ENCODE measurements at places on chromosomes 4 and X.

GRCh38 chr4:139736274-139736660 lies 70.6 kb downstream of the MGST2 start:
- peaks cover 12% of the 10 kb centered on the region for H3K27me3 ChIP-seq
- peaks cover 13% of the 10 kb centered on the region for H3K4me1 ChIP-seq
- no peaks in the 10 kb centered on the region for H3K36me3 ChIP-seq
- H3K4me3 ChIP-seq: no peak overlapping the region
- DNase-seq: no peak

GRCh38 chr4:126627255-126627654 lies 1005.5 kb upstream of the INTU start:
- DNase-seq: no peak
- no peak overlapping the region for H3K4me3 ChIP-seq
- no peaks in the 10 kb centered on the region for H3K27me3 ChIP-seq
- H3K27ac ChIP-seq: no peak overlapping the region

DNA sequence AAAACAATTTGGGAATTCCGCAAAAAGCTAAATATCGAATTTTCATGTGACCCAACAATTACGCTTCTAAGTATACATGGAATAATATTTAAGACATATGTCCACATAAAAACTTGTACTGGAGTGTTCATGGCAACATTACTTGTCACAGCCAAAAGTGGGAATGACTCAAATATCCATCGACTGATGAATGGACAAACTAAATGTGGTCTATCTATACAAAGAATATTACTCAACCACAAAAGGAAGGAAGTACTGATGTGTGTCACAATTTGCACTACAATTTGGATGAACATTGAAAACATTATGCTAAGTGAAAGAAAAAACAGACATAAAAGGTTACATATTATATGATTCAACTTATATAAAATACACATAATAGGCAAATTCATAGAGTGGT lies 71.9 kb downstream of the AFF2 start:
- H3K4me1 ChIP-seq: no peaks in the 10 kb centered on the region
- H3K27ac ChIP-seq: no peak overlapping the region
- H3K36me3 ChIP-seq: no peaks in the 10 kb centered on the region
- H3K4me3 ChIP-seq: no peak overlapping the region

DNA sequence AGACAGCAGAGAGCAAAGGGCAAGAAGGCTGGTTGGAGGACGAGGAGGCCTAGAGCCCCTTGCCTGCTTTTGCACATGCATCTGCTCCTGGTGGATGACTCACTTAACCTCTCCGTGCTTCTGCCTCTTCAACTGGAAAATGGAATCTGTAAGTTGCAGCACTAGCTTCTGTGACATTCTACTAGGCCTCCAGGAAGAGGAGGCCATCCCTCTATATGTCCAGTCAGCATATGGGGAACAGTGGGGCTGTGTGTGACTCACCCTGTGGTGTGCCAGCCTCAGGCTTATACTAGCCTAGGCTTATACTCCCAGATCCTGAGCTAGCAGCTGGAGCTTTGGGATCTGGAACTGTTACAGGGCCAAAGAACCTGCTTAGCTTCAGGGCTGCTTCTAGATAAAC lies 36.0 kb downstream of the RTL9 start:
- no peaks in the 10 kb centered on the region for H3K36me3 ChIP-seq
- H3K4me1 ChIP-seq: no peaks in the 10 kb centered on the region
- no peak overlapping the region for H3K27ac ChIP-seq
- no peak for DNase-seq

GRCh38 chrX:150201841-150202240 lies 161.3 kb upstream of the MAMLD1 start:
- no peak overlapping the region for H3K27ac ChIP-seq
- no peak overlapping the region for H3K4me3 ChIP-seq

DNA sequence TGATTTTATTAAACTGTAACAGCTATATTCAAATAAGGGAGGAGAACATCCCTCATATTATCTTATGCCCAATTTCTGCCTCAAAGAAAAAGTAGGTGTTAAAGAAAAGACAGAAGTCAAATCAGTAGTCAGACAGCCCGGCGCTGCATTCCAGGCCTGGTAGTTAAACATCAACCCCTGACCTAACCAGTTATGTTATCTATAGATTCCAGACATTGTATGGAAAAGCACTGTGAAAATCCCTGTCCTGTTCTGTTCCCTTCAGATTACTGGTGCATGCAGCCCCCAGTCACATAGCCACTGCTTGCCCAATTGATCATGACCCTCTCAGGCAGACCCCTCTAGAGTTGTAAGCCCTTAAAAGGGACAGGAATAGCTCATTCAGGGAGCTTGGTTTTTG lies 269.9 kb upstream of the GALNT7 start:
- H3K36me3 ChIP-seq: no peaks in the 10 kb centered on the region
- no peak overlapping the region for H3K27ac ChIP-seq
- no peak for DNase-seq
- no peaks in the 10 kb centered on the region for H3K4me1 ChIP-seq
- no peak overlapping the region for H3K4me3 ChIP-seq
- H3K27me3 ChIP-seq: no peaks in the 10 kb centered on the region

GRCh38 chr4:67556436-67556835 lies 2.1 kb upstream of the STAP1 start:
- no peak for DNase-seq
- no peak overlapping the region for H3K27ac ChIP-seq
- H3K4me3 ChIP-seq: no peak overlapping the region
- H3K4me1 ChIP-seq: peaks cover 4% of the 10 kb centered on the region

GRCh38 chr4:139743027-139743426 lies 77.4 kb downstream of the MGST2 start:
- no peak for DNase-seq
- H3K36me3 ChIP-seq: no peaks in the 10 kb centered on the region
- H3K27ac ChIP-seq: no peak overlapping the region
- H3K27me3 ChIP-seq: no peaks in the 10 kb centered on the region
- H3K4me1 ChIP-seq: no peaks in the 10 kb centered on the region
- H3K4me3 ChIP-seq: no peak overlapping the region

GRCh38 chr4:30295652-30296051 lies 424.5 kb upstream of the PCDH7 start:
- DNase-seq: no peak
- no peak overlapping the region for H3K4me3 ChIP-seq
- H3K36me3 ChIP-seq: no peaks in the 10 kb centered on the region
- no peaks in the 10 kb centered on the region for H3K4me1 ChIP-seq

GRCh38 chr4:101175896-101176676 lies 171.2 kb downstream of the PPP3CA start:
- no peak overlapping the region for H3K4me3 ChIP-seq
- DNase-seq: no peak
- H3K4me1 ChIP-seq: no peaks in the 10 kb centered on the region
- no peaks in the 10 kb centered on the region for H3K36me3 ChIP-seq
- H3K27ac ChIP-seq: no peak overlapping the region

- no peak overlapping the region for H3K27ac ChIP-seq
- no peaks in the 10 kb centered on the region for H3K27me3 ChIP-seq
- no peak overlapping the region for H3K4me3 ChIP-seq
Observed at GRCh38 chrX:131802836-131803626, 220.1 kb upstream of the STK26 start.

DNA sequence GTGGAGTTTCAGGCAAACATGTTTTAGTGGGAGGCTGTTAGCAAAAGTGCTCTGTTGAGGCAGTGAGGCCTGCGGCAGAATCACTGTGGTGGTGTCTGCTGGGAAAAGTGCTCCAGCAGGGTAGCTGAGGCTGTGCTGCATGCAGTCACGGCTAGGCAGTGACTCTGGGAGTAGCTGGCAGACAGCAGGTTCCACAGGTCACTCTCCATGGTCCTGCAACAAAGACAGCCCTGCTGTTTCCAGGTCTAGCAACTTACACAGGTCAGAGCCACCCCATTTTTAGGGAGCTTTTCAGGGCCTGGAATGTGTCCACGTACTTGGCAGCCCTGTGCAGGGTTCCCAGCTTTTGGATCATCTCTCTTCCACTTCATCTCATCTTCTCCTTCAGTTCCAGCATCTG lies 184.3 kb downstream of the NAA11 start:
- H3K4me1 ChIP-seq: no peaks in the 10 kb centered on the region
- DNase-seq: no peak
- H3K27ac ChIP-seq: no peak overlapping the region
- no peak overlapping the region for H3K4me3 ChIP-seq
- H3K27me3 ChIP-seq: no peaks in the 10 kb centered on the region
- H3K36me3 ChIP-seq: no peaks in the 10 kb centered on the region

DNA sequence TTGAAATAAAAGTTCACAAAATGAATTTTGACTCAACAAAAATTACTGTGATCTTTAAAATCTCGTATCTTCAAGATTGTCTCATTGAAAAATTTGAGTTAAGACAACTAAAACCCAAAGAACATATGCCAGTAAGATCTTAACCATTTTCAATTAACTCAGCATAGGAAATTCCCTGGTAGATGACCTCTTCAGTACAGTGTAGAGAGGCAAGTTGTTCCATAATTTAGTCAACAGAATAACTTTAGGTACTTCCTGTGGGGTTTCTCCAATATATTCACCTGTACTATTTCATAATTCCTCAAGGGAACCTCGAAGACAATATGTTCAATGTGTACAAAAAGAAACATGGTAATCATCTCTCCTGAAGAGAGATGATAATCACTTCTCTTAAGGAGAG lies 145.3 kb downstream of the COL25A1 start:
- no peaks in the 10 kb centered on the region for H3K36me3 ChIP-seq
- H3K4me1 ChIP-seq: no peaks in the 10 kb centered on the region
- DNase-seq: no peak
- no peaks in the 10 kb centered on the region for H3K27me3 ChIP-seq

- H3K27me3 ChIP-seq: no peaks in the 10 kb centered on the region
- no peak overlapping the region for H3K4me3 ChIP-seq
- DNase-seq: no peak
- no peak overlapping the region for H3K27ac ChIP-seq
Observed at GRCh38 chr4:90994851-90995574, 867.8 kb downstream of the CCSER1 start.

DNA sequence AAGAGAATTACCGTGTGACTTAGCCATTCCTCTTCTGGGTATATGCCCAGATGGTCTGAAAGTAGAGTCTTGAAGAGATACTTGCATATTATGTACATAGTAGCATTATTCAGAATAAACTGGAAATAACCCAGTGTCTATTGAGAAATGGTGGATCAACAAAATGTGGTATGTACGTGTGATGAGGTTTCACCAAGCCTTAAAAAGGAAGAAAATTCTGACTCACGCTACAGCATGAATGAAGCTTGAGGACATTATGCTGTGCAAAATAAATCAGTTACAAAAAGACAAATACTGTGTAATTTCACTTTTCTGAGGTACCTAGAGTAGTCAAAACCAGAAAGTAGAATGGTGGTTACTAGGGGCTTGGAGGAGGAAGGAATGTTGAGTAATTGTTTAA lies 37.3 kb downstream of the GBA3 start:
- H3K36me3 ChIP-seq: no peaks in the 10 kb centered on the region
- DNase-seq: no peak
- H3K27ac ChIP-seq: no peak overlapping the region
- H3K4me3 ChIP-seq: no peak overlapping the region
- no peaks in the 10 kb centered on the region for H3K4me1 ChIP-seq
- H3K27me3 ChIP-seq: no peaks in the 10 kb centered on the region

DNA sequence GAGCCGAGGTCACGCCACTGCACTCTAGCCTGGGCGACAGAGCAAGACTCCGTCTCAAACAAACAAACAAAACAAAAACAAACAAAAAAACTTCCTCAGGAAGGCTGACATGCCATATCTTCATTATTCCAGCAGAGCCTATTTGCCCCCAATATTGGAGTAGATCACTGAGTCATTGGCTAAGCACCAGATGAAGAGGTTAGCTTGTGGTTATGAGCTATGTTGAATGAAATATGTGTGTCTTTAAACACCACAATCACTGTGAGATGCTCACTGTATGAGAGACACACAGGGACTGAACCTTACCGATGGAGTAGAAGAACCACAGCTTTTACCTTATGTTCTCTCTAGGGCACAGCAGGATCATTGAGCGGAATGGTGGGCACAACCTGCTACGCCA lies 122.1 kb upstream of the EOLA2 start:
- H3K4me3 ChIP-seq: no peak overlapping the region
- H3K36me3 ChIP-seq: no peaks in the 10 kb centered on the region
- no peak overlapping the region for H3K27ac ChIP-seq
- no peaks in the 10 kb centered on the region for H3K4me1 ChIP-seq
- no peak for DNase-seq

DNA sequence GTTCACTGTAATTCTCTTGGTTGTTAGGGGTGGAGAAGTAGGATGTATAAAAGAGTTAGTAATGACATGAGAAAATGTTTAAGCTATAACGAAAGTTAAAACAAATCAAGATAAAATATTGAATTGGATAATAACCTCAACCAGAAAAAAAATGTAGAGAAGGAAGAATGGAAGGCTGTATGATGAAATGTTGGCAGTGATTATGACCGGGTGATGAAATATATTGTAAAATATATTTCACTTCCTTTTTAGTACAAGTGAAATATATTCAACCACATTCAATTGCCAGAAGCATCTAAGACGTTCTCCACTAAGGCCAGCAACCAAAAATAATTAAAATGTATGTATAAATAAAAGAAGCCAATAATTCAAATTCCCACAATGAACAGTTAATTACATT lies 309.3 kb upstream of the FGF13 start:
- no peaks in the 10 kb centered on the region for H3K27me3 ChIP-seq
- no peak overlapping the region for H3K27ac ChIP-seq
- no peak overlapping the region for H3K4me3 ChIP-seq
- DNase-seq: no peak

GRCh38 chr4:6914448-6914847 lies 4.8 kb downstream of the TBC1D14 start:
- no peaks in the 10 kb centered on the region for H3K36me3 ChIP-seq
- no peak for DNase-seq
- H3K4me1 ChIP-seq: peaks cover 91% of the 10 kb centered on the region
- H3K4me3 ChIP-seq: no peak overlapping the region

- H3K36me3 ChIP-seq: peaks cover 78% of the 10 kb centered on the region
- no peaks in the 10 kb centered on the region for H3K27me3 ChIP-seq
- DNase-seq: no peak
Observed at GRCh38 chr4:3176367-3177229, 72.4 kb upstream of the MSANTD1 start.

- DNase-seq: no peak
- peaks cover 40% of the 10 kb centered on the region for H3K4me1 ChIP-seq
- H3K36me3 ChIP-seq: no peaks in the 10 kb centered on the region
- no peaks in the 10 kb centered on the region for H3K27me3 ChIP-seq
- H3K27ac ChIP-seq: no peak overlapping the region
Observed at GRCh38 chr4:139559089-139559479, 3.1 kb upstream of the SETD7 start.
